ENCODE measurements at places on chromosomes 2 and 18. TPM values are rescaled to one million over a fixed set of nuclear protein-coding genes. Genes with fewer than 3 reads are reported as not detected.

COLEC12 gene
- 0.06 TPM for total RNA-seq

MEMO1 gene
- total RNA-seq, result 75.1 TPM

IRS1 gene
- 15.2 TPM for total RNA-seq

NAT8 gene
- total RNA-seq, result not detected

SGPP2 gene
- 0.81 TPM for total RNA-seq

VAMP5 gene
- total RNA-seq, result 0.16 TPM

FSHR gene
- not detected for total RNA-seq

TFCP2L1 gene
- total RNA-seq, result 29.7 TPM

GKN1 gene
- total RNA-seq, result 0.37 TPM

MC2R gene
- not detected for total RNA-seq

SULT1C4 gene
- not detected for total RNA-seq

FBXO48 gene
- 0.56 TPM for total RNA-seq

SERPINB13 gene
- not detected for total RNA-seq

DQX1 gene
- total RNA-seq, result 0.14 TPM

RUFY4 gene
- total RNA-seq, result not detected

GAD1 gene
- 0.34 TPM for total RNA-seq

NGEF gene
- total RNA-seq, result 13.0 TPM

CNNM4 gene
- total RNA-seq, result 9.9 TPM

KCNJ3 gene
- not detected for total RNA-seq

Measured in A549 treated with AZD2906 at 1 μM for 4 hours (cell line).